ENCODE measurements at places on chromosomes 3 and 15. TPM values are rescaled to one million over a fixed set of nuclear protein-coding genes. Genes with fewer than 3 reads are reported as not detected.

Gene UBE2E2
- total RNA-seq: 40.2 TPM

Gene ZNF385D
- total RNA-seq: 14.0 TPM

Gene PLSCR5
- not detected for total RNA-seq

DNA sequence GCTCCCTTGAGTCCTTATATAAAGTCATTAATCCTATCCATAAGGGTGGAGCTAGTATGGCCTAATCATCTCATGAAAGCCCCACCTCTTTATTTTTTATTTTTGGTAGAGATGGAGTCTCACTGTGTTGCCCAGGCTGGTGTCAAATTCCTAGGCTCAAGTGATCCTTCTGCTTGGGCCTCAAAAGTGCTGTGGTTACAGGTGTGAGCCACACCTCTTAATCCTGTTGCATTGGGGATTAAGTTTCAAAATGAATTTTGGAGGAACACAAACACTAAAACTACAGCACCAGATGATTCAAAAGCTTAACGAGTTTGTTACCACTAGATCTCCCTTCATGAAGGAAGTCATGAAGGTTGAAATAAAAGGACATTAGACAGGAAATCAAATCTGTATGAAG lies 27.7 kb downstream of the RAB7A start:
- no peak for DNase-seq

DNA sequence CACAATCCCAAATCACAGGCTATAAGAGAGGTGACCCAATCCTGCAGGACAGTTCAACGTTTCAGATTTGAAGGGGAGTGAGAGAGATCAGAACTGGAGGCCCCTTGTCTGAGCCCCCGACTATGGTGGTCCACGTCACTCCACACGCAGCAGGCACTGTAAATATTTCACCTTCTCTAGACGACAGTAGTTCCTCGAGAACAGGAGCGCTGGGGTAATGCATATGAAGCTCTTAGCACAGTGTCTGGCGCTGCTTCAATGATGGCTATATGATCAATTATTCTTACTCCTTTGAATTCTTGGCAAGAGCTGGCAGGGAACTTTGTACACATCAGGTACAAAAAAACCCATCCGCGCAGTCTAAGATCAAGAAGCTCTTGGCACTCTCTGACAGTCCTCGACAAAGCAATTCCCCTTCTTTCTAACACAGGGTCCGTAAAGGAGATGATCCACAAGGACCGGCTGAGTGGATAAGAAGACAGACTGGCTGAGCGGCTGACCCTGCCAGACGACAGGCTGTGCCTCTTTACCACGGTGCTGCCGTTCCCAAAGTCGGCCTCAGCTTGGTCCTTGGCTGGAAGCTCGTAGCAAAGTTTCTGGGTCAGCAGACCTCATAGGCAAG lies 522 bp upstream of the NRROS start:
- DNase-seq: no peak

DNA sequence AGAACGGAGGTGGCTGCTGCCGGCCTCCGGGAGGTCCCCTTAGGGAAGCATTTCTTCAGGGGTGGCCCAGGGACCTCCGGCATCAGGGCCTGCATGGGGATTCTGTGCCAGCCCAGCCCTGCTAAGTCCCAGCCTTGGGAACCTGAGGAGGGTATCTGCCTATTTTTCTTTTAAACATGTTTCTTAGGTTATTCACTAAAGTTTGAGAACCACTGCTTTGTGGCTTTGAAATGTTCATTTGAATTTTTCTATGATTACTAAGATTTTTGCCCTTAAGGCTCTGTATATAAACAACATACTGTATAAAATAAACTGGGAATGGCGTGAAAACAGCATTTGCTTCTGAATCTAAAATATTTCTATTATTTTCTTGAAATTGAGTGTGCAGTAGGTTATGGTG lies 24.4 kb downstream of the FAN1 start:
- DNase-seq: no peak

DNA sequence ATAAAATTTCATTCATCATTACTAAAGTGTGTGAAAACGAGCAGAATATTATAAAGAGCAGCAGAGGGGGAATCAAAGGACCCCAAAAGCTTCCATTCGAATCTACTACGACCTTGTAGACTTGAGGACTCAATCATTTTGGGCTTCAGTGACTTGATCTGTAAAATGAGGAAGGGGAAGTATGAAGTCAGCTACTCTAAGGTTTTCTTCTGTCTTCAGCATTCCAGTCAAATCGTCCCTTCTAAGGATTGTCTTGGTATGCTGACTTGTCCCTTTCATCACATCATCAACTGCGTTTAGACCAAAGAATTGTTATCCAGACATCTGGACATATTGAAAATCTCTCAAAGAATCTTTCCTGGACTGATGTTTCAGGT lies 44.8 kb downstream of the PLD1 start:
- no peak for DNase-seq

- DNase-seq: no peak
Observed at GRCh38 chr3:181704421-181705085, 7.2 kb upstream of the SOX2 start.

GRCh38 chr3:59444676-59445075 lies 394.9 kb upstream of the CFAP20DC start:
- DNase-seq: no peak

- no peak for DNase-seq
Observed at GRCh38 chr15:48966595-48967301, 3.0 kb upstream of the SHC4 start.

- DNase-seq: no peak
Observed at GRCh38 chr15:81253846-81254245, 57.2 kb downstream of the IL16 start.

- no peak for DNase-seq
Observed at GRCh38 chr3:190497811-190498210, 16.1 kb upstream of the IL1RAP start.

- no peak for DNase-seq
Observed at GRCh38 chr15:101731746-101732145, 7.5 kb upstream of the TARS3 start.
